Omental fat pad (tissue), 4 donors: ENCODE measurements at places on chromosomes 6 and 20. TPM values are rescaled to one million over a fixed set of nuclear protein-coding genes. Genes with fewer than 3 reads are reported as not detected.

Gene OR12D3
- total RNA-seq, result not detected

Gene FAM83C
- 0.09 TPM for total RNA-seq

Gene TCP11
- not detected for total RNA-seq

Gene LZTS3
- total RNA-seq, result 5.5 TPM

Gene PLN
- total RNA-seq, result 4.0 TPM

DNA sequence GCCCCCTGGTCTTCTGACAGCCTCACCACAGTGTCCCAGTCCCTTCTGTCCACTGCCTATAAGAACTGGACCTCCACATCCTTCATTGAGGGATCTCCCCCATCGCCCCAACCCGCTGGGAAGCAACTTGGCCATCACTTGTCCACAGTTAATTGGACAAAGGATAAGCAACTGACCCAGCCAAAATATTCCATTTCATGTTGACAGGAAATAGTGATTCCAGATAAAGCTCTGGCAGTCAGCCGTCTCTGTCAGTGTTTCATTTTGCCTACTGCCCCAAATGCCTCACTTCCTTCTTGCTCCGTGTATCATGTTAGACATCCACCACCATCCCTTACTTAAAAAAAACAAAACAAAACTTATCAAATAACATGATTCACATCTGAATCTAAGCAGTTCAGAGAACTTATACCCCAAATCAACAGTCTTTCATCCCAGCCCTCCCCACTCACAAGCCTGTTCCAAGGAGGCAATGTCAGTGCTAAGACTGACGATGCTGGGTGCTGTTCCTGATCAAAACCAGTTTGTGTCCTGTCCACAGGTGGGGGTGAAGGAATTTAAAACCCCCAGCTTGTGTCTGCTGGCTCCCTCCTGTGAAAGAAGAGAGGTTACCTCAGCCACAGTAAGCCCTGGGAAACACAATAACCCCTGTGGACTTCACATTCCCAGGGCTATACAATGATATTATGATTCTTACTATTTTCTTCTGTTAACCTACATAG lies 162.5 kb downstream of the WDR27 start:
- no peak for DNase-seq

DNA sequence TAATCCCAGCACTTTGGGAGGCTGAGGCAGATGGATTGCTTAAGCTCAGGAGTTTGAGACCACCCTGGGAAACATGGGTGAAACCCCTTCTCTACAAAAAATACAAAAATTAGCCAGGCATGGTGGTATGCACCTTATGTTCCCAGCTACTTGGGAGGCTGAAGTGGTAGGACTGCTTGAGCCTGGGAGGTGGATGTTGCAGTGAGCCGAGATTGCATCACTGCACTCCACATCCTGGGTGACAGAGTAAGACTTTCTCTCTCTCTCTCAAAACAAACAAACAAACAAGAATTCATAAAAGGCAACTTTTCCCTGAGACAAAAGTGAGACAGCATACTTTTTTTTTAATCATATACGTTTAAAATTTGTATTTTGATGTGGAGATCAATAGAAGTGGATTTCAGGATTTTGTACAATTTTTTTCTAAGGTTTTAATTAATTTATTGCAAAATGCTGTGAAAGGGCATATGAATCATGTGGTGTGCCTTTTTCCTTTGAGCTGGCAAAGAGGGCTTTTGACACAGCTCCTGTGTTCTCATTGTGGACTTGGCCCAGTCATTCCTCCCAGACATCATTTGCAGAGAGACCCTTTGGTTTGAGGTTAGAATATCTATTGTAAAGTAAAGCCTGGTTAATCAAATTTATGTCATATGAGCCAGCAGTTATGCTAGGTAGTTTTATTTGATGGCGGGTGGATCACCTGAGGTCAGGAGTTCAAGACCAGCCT lies 77.1 kb downstream of the TULP4 start:
- no peak for DNase-seq

- DNase-seq, result no peak
Observed at GRCh38 chr6:43223175-43223574, 6.1 kb downstream of the DNPH1 start.

DNA sequence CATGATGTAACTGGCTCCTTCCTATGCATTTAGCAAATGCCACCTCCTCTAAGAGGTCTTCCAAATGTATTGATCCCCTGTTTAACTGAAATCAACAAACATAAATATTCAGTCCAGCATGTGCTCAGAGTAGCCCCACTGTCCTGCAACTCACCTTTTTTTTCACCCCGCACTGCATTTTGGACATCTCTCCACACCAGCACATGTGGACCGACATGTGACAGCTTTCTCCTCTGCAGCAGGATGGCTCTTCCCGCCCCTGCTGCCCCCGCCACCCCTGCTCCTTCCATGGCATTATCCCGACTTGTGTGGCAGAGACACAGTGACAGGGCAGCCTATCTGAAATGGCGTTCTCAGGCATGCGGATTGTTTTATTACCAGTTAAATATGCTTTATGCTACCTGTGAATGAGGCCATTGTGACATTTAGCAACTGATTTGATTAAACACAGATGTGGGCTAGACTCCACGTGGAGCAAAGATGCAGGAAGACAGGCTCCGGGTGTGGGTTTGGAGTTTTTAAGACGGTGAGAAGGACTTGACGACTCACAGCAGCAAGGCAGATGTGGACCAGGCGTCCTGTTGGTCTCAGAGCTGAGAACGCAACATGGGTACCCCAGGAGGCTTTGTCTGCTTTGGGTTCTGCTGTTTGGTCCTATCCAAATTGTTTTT lies 161.2 kb downstream of the EYA2 start:
- no peak for DNase-seq

DNA sequence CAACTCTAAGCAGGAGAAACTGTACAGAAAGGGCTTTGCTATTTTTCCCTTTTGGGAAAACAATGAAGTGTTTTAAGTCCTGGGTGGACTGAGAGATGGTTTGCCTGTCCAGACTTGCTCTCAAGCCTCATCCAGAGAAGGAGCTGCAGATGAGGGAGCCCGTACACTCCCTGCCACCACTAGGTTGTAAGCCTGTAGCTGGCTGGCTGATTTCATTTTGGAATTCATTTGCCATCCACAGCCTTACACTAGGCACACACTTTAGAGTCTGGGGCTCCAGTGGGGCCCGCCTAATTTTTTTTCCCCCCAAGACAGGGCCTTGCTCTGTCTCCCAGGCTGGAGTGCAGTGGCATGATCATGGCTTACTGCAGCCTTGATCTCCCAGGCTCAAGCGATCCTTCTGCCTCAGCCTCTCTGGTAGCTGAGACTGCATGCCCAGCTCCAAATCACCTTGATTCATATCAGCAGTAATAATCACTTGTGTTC lies 28.4 kb downstream of the POFUT1 start:
- DNase-seq, result no peak

DNA sequence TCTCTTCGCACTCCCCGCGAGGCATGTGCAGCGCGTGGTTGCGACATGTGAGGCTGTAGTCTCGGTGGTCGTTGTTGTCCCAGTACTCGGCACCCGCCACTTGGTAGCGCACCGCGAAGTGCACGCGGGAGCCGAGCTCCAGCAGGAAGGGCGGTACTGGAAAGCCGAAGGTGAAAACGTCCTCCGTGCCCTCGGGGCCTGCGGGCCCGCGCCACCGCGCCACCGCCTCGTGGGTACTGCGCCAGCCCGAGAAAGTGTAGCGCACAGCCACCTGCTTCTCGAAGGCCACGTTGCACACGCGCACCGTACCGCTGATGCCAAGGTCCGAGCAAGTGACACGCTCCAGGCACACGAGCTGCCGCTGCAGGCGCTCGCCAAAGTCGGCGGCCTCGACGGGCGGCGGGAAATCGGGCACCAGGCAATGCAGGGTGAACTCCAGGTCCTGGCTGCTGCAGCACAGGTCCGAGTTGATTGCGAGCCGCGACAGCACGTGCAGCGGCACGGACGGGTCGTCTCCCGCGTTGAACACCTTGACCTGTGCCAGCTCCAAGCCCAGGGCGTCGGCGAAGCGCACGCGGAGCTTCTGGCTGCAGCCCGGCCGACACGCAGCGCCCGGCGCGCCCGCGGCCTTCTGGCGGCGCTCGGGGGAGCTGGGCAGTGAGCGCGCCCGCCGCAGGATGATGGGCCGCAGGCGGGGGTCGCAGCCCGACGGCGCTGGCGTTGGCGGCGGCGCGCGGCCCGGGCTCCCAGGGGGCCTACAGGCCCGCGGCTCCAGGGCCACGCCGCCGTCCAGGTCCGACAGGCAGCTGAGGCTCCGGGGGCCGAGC lies 840 bp downstream of the PPP1R3D start:
- DNase-seq, result no peak

DNA sequence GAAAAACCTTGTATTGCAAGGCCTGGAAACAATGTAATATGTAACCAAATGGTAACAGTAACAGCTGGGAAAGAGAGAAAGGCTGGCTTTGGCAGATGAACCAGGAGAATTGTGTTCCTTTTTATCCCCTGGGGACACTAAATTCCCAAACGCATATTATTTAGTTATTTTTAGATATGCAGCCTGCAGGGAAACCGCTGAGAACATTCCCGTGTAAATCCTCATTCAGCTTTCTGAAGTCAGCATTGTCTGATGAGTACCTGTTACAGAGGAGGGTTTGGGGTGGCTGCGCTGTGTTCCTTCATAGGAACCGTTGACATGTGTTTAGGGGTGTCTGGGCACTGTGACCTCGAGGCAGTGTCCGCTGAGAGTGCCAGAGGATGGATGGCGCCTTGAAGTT lies 101.3 kb downstream of the SMOC2 start:
- DNase-seq, result no peak

DNA sequence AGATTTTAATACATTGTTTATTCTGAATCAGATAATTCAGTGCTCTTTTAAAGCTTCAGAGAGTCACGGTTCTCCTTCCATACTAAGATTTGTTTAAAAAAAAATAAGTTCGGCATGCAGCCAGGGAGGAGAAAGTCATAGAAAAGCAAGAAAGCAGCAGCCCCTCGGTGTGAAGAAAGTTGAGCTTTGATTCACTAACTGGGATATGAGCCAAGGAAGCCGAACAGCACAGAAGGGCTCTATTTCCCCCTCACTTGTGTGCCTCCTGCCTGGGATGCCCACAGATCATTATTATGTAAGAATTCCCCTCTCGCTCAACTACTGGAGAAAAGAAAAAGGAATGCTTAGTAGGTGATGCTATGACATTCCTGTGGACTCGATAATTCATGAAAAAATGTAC lies 69.3 kb upstream of the SYNJ2 start:
- no peak for DNase-seq

DNA sequence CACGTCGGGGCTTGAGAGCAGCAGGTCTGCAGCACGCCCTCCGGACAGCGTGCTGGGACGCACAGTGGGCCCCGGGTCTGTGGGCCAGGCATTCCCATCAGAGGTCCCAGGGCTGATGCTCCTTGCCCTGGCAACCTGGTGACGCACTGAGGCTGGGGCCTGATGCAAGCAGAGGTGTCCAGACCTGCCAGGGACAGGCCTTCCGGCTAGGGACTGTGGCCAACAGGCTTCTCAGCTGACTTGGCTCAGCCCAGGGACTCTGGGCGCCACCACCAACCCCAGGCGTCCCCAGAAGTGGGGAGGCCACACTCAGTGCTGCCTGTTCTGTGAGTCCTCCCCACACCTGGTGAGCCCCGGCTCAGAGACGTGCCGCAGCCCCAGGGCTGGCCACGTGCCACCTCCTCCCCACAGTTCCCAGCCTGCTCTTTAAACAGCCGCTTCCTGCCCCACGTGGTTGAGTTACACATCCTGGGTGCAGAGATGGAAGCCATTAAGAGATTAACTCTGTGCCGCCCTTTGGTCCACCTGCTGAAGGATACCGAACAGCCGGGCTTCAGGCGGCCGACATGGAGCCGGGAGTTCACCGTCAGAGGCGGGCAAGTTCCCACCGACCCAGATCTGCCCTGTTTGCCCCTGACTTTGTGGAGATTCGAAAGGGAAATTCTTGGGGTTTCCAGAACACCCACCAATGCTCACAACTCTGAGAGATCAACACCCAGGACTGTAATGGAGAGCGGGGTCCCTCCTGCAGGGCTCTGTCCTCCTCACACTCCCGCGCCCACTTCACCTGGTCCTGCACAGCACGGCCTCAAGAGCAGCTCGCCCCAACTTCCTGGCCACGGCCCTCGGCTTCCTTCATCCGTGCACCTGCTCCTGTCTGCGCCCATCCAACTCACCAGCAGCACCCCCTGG lies 37.6 kb upstream of the ZBP1 start:
- peak; percentile 19 for DNase-seq

DNA sequence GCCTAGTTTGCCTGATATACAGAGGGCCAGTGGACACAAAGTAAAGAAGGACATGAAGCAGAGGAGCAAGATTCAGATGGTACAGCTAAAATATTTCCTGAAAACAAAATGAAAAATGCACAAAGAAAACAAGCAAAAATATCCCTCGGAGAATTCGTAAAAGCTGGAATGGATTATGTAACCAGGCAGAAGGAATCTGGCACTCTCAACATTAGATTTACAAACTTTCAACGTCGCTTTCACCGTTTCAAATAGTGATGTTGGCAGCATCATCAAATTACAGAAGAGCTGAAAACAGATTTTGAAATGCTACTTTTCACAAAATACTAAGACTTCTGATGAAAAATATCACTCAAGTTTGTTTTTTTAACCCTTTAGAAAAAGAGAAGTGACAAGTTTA lies 11.7 kb downstream of the SMLR1 start:
- no peak for DNase-seq

DNA sequence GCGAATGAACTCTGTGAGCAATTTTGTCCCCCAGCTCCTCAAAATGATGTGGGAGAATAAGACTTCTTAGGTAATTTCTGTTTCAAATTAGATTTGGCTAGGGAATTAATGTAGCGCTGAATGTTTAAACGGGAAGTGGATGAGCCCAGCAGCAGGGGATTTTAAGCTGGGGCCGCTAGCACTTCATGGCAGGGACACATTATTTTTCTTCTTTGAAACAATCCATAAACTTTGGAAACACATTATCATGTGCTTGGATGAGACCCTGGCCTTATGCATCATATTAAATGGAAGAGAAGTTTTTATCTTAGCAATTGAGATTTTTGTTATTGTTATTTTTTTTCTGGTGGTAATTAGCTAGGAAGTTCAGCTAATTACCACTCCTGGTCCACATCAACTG lies 74.2 kb upstream of the FUCA2 start:
- no peak for DNase-seq

DNA sequence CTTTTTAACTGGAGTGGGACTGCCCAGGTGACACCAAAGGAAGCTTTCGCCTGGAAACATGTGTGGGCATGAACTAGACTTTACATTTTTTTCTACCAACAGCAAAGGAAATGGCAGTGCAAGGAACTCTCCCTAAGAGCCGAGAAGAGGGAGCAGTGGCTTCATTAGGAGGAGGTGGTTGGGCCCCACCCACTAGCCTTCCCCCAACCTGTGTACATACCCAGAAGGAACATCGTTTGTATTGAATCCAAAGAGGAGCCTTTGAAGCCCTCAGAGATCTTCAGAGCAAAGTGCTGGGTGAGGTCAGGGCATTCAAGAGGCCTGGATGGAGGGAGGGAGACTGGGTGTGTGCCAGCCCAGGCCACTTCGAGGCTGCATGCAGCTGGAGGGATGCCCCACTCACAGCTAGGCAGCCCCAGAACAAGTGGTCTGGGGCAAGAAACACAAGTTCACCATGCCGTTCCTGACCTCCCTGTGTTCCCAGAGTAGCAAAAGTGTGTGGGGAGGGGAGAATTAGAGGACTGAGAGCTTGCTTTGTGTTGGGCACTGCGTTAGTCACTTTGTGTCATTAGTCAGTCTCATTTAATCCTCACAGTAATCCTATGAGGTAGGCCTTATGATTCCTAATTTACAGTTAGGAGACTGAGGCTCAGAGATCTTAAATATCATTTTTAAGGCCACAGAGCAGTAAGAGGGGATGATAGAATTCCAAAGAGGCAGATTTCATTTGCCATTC lies 191.6 kb upstream of the SUPT3H start:
- no peak for DNase-seq

- no peak for DNase-seq
Observed at GRCh38 chr6:2617729-2618128, 133.0 kb downstream of the MYLK4 start.

- DNase-seq, result no peak
Observed at GRCh38 chr6:146905181-146905704, 299.0 kb upstream of the STXBP5 start.
